NCI-H1694 treated with DMSO at 0.1 percent for 48 hours (cell line): ENCODE measurements at places on chromosomes 4 and X.

- no peak for DNase-seq
These were observed 171.7 kb downstream of the ADAMTS3 start for GRCh38 chr4:72397314-72397713.

GRCh38 chr4:156084373-156084772, 130.7 kb upstream of the CTSO start:
- no peak for DNase-seq

GRCh38 chr4:83852085-83852451, 316.2 kb downstream of the GPAT3 start:
- DNase-seq = no peak

DNA sequence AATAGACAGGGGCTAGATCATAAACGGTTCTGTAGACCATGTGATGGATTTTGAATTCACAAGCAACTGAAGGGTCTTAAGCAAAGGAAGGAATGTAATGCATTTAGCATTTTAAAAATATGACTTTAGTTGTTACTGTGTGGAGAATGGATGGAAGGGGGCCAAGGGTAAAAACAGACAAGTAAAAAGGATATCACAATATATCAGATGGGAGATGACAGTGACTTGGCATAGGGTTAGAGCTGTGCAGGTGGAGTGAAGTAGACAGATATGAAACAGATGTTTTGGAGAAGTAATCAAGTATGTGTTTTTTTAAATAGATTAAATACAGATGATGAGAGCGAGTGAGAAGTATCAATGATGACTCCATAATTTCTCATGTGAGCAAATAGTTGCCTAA, 1116.0 kb upstream of the TENM3 start:
- DNase-seq = no peak

DNA sequence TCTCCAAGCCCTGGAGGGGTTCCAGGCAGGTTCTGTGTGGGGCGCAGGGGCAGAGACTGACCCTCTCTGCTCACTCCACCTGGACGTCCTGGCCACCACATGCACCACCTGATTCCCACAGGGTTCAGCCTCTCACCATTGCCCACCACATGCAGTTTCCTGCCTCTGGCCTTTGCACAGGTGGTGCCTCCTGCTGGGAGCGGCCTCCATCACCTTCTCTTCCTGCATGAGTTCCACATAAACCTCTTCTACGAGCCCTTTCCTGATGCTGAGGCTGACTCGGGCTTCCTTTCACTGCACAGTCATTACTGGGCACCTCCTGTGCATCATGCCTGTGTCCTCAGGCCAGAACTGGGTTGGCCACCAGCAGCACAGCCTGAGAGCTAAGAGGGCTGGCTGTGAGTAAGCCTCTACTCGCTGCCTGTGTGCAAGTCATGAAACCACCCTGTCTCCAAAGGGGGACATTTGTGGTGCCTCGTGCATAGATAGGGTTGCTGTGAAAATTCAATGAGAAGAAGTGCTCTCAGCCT, 19.9 kb downstream of the MAN2B2 start:
- DNase-seq = no peak

GRCh38 chrX:17078031-17078720, 131.7 kb downstream of the REPS2 start:
- no peak for DNase-seq

DNA sequence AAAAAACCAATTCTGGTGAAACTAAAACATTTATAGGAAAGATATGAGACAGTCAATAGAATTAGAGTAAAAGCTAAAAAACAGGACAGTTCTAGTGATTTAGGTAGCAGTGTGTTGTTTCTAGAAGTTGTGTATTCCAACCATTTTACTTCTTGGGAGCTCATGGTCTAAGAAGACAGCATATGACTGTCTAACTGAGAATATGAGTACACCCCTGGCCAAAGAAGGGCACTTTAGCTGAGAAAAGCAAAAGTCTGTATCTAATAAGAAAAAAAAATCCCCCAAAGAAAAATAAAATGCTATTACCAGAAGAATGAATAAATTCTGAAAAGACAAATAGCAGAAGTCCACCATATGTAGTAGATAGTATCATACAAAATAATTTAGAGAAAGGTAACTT, 26.4 kb downstream of the EREG start:
- DNase-seq = no peak

DNA sequence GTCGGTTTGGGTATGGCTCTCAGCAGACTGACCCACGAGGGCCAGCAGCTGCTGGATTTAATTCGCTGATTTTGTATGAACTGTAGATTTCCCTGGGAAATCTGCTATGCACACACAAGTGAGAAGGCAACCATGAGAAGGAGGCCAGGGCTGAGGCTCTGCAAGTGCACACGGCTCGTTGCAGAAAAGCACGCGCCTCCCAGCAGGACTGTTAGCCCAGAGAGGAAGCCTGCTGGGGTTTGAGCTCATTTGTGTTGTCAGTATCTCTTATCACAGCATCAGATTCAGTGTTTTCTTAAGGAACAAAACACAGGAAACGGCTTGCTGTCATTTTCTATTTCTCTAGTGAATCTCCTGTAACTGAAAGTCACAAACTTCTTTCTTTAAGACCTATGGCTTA, 296.2 kb upstream of the FAT1 start:
- no peak for DNase-seq

- DNase-seq = no peak
These were observed 212.7 kb downstream of the CENPC start for GRCh38 chr4:67332627-67333026.

GRCh38 chrX:121227888-121228287, 180.5 kb downstream of the GLUD2 start:
- DNase-seq = no peak

GRCh38 chr4:71184195-71184781, 154.5 kb upstream of the SLC4A4 start:
- peak; percentile 38 for DNase-seq

DNA sequence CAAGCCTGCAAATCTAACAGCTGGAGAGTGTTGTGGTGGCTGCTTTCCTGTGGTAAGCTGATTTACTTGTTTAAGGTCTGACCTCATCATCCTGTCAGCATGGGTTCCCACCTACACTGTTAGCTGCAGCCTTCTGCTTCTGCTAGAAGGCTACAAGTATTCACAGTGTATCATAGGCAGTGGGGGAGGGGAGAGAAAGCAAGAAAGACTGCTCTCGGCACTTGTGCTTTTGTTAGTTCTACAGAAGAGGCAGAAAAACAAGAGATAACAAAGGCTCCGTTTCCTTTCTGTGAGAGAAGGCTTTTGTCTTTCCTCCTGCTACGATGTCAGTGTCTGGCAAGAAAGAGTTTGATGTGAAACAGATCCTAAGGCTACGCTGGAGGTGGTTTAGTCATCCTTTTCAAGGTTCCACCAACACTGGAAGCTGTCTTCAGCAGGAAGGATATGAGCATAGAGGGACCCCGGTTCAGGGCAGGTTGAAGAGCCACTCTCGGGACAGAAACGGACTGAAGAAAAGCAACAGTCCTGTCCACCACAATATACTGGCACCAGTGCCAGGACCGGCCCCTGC, at the start of gene KLHL4:
Gene KLHL4, plus strand, starts transcription at position 232 of the 571 bp plus-strand sequence. Its CDS starts 92 bp downstream, at position 324.
- DNase-seq = no peak

- peak; percentile 75 for DNase-seq
These were observed 35.9 kb downstream of the ANKRD17 start for GRCh38 chr4:73222466-73223257.

DNA sequence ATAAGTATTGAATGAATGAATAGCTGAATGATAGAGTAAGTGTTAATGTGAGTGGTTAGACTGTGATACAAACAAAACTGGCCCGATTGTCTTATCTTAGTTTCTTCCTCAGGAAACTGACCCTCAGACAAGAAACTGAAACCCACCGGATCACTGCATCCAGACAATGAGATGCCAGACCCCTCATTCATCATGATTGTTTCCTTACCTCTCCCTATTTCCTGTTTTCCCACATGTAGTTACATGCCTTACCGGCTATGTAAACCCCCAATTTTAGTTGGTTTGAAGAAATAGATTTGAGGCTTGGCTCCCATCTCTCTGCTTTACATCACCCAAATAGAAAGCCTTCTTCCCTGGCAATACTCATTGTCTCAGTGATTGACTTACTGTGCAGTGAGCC, 218.9 kb upstream of the PPP1R2C start:
- DNase-seq = no peak

DNA sequence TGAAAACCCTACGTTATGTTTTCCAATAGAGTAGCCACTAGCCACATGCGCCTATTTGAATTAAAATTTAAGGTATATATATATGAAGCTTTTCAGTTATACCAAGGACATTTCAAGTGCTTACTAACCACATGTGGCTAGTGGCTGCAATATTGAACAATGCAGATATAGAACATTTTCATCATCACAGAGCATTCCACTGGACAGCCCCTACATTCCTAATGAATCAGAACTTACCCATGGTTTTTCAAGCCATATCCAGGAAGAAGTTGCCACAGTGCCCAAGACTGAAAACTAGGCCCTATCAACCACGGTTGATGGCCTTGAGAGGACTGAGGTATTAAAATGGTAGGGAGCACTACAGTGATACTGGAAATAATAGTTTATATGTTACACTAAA, 29.7 kb downstream of the NEK1 start:
- no peak for DNase-seq

DNA sequence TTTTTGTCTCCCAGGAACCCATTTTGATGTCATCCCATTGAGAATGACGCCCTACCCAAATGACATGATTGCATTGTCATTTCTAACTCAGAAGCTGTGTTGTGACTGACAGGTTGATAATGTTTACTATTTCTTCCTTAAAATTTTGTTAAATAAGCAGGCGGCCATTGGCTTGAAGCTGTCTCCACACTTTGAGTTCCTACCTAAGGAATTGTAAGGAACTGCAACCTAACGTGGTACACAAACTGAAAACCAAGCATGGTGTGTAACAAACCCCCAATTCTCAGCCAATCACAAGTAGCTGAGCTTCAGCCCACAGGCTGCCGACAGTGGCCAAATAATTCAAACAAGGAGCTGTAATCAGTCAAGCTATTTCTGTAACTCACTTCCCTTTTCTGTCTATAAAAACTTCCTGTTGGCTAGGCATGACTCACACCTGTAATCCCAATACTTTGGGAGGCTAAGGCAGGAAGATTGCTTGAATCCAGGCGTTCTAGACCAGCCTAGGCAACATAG, 2.9 kb upstream of the MND1 start:
- DNase-seq = no peak

GRCh38 chrX:40132751-40133150, 35.0 kb upstream of the BCOR start:
- DNase-seq = no peak

GRCh38 chr4:15654593-15655222, 449 bp downstream of the FBXL5 start:
- no peak for DNase-seq

GRCh38 chr4:48121180-48121579, 12.9 kb downstream of the TXK start:
- DNase-seq = no peak

- DNase-seq = no peak
These were observed 50.1 kb downstream of the RHOH start for GRCh38 chr4:40246938-40247337.

GRCh38 chrX:44314808-44315207, 28.7 kb downstream of the EFHC2 start:
- DNase-seq = no peak
